B cell (primary cell): ENCODE measurements at places on chromosomes 5 and 9. TPM values are rescaled to one million over a fixed set of nuclear protein-coding genes. Genes with fewer than 3 reads are reported as not detected.

DNA sequence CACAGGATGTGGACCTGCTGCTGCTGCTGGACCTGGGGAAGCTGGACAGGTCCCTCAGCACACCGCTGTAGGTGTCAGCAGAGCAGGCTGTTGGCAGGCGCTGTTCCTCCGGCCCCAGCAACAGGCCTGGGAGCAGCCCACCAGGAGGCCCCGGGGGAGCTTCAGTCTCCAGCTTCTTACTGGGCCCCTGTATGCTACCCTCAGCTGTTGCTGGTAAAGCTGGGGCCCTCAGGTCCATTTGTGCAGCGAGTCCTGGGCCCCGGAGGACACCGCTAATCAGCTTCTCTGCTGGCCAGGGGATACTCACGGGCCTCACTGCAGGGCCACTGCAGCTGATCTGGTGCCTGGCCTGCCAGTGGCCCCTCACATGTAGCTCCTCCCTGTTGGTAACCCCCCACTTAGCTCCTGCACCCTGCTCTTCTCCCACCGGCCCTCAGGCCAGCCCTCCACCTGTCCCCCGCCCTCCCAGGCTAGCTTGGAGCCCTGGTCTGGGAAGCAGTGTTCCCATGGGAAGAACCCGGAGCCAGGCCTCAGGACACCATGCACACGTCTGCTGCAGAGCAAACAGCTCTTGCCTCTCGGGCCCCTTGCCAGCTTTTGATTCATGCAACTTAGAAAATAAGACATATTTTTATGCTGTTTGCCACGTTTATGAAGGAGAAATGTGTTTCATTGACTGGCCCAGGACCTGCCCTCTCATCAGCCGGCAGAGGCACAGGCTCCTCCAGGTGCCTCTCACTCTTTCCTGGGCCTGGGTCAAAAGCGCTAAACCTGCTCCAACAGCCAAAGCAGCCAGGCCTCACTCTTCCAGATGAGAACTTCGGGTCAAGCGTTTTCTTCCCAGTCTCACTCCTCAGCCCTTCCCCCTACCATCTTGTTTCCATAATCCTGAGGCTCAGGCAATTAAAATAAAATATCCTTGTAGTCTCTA is 61.0 kb upstream of the ADAMTS2 start:
- no peaks in the 10 kb centered on the region for H3K4me1 ChIP-seq
- no peak overlapping the region for H3K27ac ChIP-seq
- H3K4me3 ChIP-seq: no peak overlapping the region
- H3K36me3 ChIP-seq: no peaks in the 10 kb centered on the region
- DNase-seq: no peak
- no peaks in the 10 kb centered on the region for H3K27me3 ChIP-seq

DNA sequence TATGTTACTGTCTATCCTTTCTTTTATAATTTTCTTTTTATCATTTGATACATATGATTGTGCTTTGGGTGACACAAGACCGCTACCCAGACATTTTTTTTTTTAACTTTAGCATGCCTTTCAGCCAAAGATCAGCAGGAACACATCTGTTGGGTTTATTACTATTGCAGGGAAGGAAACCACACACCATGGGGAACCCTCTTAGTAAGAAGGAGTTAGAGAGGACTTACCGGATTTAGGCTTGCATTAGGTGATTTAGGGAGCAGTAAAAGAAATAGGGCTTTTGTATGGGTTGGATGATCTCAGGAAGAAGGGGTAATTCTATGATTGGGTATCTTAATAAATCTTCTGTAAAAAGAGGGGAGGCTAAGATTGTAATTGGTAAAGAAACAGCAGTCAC is 138.2 kb downstream of the SNX18 start:
- no peaks in the 10 kb centered on the region for H3K27me3 ChIP-seq
- H3K27ac ChIP-seq: no peak overlapping the region
- H3K4me1 ChIP-seq: peaks cover 16% of the 10 kb centered on the region
- no peak for DNase-seq

DNA sequence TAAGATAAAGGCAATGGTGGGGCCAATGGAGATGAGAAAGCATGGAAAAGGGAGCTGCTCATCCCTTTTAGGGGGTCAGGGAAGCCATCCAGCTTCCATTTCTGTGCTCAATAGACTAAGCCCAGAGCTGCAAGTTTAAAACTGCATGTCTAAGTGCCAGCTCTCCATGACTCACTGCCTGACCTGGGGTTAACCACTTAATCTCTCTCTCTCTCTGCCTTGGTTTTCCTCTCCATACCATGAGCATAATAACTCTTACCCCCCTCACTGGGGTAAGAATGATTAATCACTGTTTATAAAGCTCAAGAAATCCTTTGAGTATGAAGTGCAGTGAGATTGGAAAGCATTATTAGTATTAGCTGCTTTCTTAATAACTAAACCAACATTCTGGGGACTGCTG is 1382.4 kb upstream of the WWC1 start:
- no peak for DNase-seq
- H3K36me3 ChIP-seq: no peaks in the 10 kb centered on the region
- no peaks in the 10 kb centered on the region for H3K4me1 ChIP-seq
- H3K27ac ChIP-seq: no peak overlapping the region
- no peaks in the 10 kb centered on the region for H3K27me3 ChIP-seq

DNA sequence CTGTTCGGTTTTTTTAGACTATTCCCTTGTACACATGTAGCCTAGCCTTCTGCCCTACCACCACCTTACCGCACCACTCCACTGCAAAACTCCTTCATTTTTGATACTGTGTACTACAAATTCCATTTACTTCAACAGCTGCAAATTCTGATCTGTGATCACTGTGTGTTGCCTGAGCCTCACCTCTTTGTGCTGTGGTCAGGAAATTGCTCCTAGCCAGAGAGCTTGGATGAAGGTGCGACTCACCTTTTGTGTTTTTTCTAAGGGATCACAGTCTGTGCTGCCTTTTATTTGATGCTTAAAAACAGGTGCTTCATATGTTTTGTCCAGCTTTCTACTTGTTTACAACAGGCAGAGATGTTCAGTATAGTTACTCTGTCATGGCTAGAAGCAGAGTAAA is 31.5 kb downstream of the CSNK1G3 start:
- peaks cover 2% of the 10 kb centered on the region for H3K36me3 ChIP-seq
- DNase-seq: no peak
- H3K27me3 ChIP-seq: no peaks in the 10 kb centered on the region
- peak overlapping the region; percentile 12 for H3K27ac ChIP-seq

GRCh38 chr9:4894076-4894475 is 91.0 kb upstream of the JAK2 start:
- no peaks in the 10 kb centered on the region for H3K36me3 ChIP-seq
- no peak for DNase-seq
- H3K4me3 ChIP-seq: no peak overlapping the region
- H3K4me1 ChIP-seq: no peaks in the 10 kb centered on the region
- H3K27me3 ChIP-seq: no peaks in the 10 kb centered on the region

GRCh38 chr9:106019702-106020101 is 325.4 kb downstream of the TMEM38B start:
- no peak for DNase-seq
- H3K4me3 ChIP-seq: no peak overlapping the region
- H3K27ac ChIP-seq: no peak overlapping the region
- no peaks in the 10 kb centered on the region for H3K27me3 ChIP-seq
- H3K4me1 ChIP-seq: no peaks in the 10 kb centered on the region
- H3K36me3 ChIP-seq: no peaks in the 10 kb centered on the region

The NKD2 gene
- 0.34 TPM in 1 of 2 replicates, not detected in the other for total RNA-seq
